ENCODE measurements at places on chromosomes 3 and 15.

GRCh38 chr3:104854468-104854867, 512.2 kb upstream of the ALCAM start:
- DNase-seq: no peak

- DNase-seq: no peak
Measured at GRCh38 chr3:87390821-87391220, 114.4 kb upstream of the POU1F1 start.

- no peak for DNase-seq
Measured at GRCh38 chr3:175914785-175915184, 1055.7 kb downstream of the NAALADL2 start.

- DNase-seq: no peak
Measured at GRCh38 chr3:169661361-169662131, 2.0 kb downstream of the MECOM start.

DNA sequence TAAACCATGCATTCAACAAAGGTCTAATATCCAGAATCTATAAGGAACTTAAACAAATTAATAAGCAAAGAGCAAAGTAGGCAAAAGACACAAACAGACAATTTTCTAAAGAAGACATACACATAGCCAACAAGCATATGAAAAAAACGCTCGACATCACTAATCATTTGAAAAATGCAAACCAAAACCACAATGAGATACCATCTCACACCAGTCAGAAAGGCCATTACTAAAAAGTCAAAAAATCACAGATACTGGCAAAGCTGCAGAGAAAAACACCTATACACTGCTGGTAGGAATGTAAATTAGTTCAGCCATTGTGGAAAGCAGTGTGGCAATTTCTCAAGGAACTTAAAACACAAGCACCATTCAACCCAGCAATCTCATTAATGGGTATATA, 53.8 kb downstream of the FSIP1 start:
- no peak for DNase-seq

GRCh38 chr3:182450942-182451787, 342.1 kb upstream of the ATP11B start:
- no peak for DNase-seq

GRCh38 chr3:133377396-133377795, 22.5 kb upstream of the BFSP2 start:
- no peak for DNase-seq

DNA sequence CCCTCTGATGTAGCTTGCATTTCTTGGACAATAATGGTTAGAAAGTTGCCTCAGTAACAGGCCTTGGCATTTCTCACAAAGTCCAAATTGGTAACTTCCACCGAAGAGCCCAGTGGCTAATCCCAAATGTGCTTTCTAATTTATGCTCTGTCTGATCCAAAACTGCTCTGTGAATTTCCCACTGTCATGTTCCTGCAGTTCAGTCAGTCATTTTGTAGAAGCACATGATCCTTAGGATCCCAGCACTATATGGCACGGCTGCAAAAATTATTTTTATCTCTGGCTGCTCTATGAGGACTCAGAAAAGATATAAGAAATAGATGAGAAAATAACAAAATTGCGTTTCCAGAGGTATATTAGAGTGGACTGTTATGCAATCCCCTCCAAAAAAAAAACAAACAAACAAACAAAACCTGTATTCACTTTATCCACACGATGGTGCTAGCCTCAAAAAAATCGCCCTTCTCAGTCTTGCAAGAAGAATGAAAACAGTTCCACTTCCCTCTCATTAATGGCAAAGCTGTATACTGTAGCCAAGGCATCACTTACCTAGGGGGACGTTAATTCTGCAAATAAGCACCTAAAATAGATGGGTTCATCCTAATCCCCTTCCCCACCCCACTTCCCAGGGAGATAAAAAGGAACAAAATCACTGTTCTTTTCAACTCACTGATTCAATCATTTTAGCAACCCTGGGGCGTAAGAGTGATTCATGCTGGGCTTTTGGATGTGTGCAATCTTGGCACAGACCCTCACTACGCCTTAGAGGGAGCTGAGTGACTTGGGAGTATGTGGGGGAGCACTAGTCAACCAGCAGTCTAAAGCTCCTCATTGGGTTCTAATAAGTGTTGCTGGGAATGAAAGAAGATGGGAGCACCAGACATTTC, 61.3 kb downstream of the TMCO5A start:
- no peak for DNase-seq

GRCh38 chr3:12908859-12909258, 67.5 kb upstream of the RPL32 start:
- no peak for DNase-seq

GRCh38 chr3:123412811-123413604, 35.9 kb downstream of the ADCY5 start:
- DNase-seq: no peak

DNA sequence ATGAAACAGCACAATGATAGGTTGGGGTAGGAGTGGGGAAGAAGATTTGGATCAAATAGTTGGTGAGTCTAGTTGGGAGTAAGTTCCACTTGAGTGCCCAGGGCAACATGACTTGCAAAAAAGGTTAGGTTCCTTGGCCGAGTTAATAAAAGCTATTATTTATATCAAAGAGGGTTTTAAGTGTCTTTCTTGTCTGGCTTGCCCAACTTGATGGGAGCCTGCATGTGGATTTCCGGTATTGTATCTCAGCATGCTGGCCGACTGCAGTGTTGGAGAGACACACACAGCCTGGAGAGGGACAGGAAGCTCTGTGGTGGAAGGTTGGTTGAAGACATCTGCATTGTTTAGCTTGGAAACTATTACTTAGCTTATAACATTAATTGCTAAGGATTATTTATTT, 449.5 kb upstream of the TBL1XR1 start:
- no peak for DNase-seq

DNA sequence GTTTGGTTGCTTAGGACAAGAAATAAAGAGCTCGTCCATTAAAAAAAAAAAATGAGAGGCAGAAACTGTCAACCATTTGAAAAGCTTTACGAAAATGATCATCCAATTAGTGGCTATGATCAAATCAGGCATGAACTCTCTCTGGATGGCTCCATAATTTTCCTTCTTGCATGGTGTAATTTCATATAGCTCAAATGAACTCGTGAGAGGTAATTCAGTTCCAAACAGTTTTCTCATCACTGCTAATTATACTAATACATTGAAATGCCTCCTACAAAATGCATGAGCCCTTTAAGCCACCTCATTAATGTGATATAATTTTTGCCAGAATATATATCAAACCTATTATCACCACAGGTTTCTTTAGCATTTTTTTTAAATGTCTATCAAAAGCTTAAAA, 239.5 kb upstream of the MEIS2 start:
- no peak for DNase-seq

DNA sequence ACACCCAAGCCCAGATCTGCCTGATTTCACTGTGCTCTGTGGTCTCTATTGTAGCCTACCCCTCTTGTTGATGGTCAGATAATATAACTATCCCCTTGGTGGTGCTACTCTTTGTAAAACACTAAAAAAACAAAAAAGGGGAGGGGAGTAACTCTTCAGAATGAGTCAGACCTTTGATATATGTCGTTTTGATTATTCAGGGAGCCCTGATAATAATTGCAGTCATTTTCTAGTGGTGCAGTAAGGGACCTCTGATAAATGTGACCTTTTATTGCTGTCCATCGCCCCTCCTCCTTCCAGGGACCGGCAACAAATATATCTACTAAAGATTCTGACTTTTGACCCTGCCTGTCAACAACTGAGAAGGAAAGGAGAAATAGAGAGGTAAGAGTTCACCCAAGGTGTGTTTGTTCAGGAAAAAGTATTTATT, 45.1 kb upstream of the MAGI1 start:
- DNase-seq: no peak

DNA sequence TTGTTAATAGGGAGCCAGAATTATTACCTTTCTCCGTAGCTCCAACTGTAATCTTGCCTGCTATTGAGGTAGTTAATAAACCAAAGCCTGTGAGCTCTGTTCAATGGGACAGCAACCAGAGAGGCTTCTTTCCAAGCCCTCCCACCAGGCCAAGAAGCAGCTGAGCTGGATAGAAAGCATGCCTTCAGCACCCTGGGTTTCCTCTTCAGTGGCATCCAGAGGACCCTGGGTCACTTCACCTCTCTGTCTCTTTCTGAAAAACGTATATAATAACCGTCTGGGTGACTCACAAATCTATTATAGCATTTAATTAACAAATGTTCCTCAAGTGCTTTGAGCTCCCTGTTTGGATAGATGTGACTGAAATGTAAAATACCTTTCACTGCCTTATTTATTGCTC, 420.0 kb downstream of the LPP start:
- DNase-seq: no peak

GRCh38 chr15:27870320-27870719, 228.8 kb downstream of the OCA2 start:
- DNase-seq: no peak
